ENCODE measurements at places on chromosomes 1 and 21. TPM values are rescaled to one million over a fixed set of nuclear protein-coding genes. Genes with fewer than 3 reads are reported as not detected.

KRTAP7-1 gene
- not detected for polyA plus RNA-seq

OR2T34 gene
- not detected for polyA plus RNA-seq

PARP1 gene
- polyA plus RNA-seq: 10.6 TPM

SLC9C2 gene
- not detected for polyA plus RNA-seq

SYCP1 gene
- polyA plus RNA-seq: not detected

CYP2J2 gene
- polyA plus RNA-seq: 21.4 TPM

KIF26B gene
- 0.04 TPM for polyA plus RNA-seq

ACOT7 gene
- polyA plus RNA-seq: 39.7 TPM

ARID1A gene
- polyA plus RNA-seq: 17.8 TPM

HOOK1 gene
- 14.1 TPM for polyA plus RNA-seq

IL12RB2 gene
- polyA plus RNA-seq: 1.7 TPM

AQP10 gene
- polyA plus RNA-seq: not detected

MFAP2 gene
- polyA plus RNA-seq: 1.9 TPM

PDZK1 gene
- polyA plus RNA-seq: 0.04 TPM

CD52 gene
- polyA plus RNA-seq: 20.6 TPM

PHTF1 gene
- 1.6 TPM for polyA plus RNA-seq

RIPPLY3 gene
- 1.0 TPM for polyA plus RNA-seq

DMRTA2 gene
- polyA plus RNA-seq: 0.98 TPM

CFAP126 gene
- polyA plus RNA-seq: not detected

GJA8 gene
- polyA plus RNA-seq: not detected

GBP6 gene
- polyA plus RNA-seq: 344 TPM

ELF3 gene
- polyA plus RNA-seq: 440 TPM

MIXL1 gene
- not detected for polyA plus RNA-seq

KIF21B gene
- polyA plus RNA-seq: 0.28 TPM

LCE3D gene
- 546 TPM for polyA plus RNA-seq

TMEM9 gene
- 13.2 TPM for polyA plus RNA-seq

CRYZ gene
- polyA plus RNA-seq: 19.6 TPM

SELL gene
- polyA plus RNA-seq: 0.19 TPM

FAM110D gene
- polyA plus RNA-seq: 0.94 TPM

NEGR1 gene
- polyA plus RNA-seq: 0.59 TPM

TNFRSF4 gene
- polyA plus RNA-seq: 1.1 TPM

ATP8B2 gene
- polyA plus RNA-seq: 4.3 TPM

RNU11 gene
- not detected for polyA plus RNA-seq

NUDT4B gene
- 0.92 TPM for polyA plus RNA-seq

BACE2 gene
- polyA plus RNA-seq: 23.2 TPM

MYBPH gene
- not detected for polyA plus RNA-seq

AKIRIN1 gene
- polyA plus RNA-seq: 11.7 TPM

SLC5A9 gene
- 0.24 TPM for polyA plus RNA-seq

KRTAP10-9 gene
- polyA plus RNA-seq: not detected

SFT2D2 gene
- polyA plus RNA-seq: 7.7 TPM

OR2L8 gene
- polyA plus RNA-seq: not detected
